Activated T-cell treated with anti-CD3 and anti-CD28 coated beads for 48 hours (primary cell): ENCODE measurements at places on chromosomes 1 and 21.
A peak's percentile ranks its signal among the peaks of the same experiment; 100 is the strongest.

DNA sequence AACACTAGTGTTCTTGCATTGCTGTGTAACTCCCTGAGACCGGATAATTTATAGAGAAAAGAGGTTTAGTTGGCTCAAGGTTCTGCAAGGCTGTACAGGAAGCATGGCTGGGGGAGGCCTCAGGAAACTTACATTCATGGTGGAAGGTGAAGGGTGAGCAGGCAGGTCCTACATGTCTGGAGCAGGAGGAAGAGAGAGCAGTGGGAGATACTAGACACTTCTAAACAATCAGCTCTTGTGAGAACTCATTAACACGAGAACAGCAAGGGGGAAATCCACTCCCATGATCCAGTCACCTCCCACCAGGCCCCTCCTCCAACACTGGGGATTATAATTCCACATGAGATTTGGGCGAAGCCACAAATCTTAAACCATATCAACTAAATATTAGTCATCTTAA is 30.1 kb downstream of the RNF2 start:
- DNase-seq, result no peak

GRCh38 chr1:179881642-179882252 is 338 bp upstream of the TOR1AIP1 start:
- DNase-seq, result no peak

DNA sequence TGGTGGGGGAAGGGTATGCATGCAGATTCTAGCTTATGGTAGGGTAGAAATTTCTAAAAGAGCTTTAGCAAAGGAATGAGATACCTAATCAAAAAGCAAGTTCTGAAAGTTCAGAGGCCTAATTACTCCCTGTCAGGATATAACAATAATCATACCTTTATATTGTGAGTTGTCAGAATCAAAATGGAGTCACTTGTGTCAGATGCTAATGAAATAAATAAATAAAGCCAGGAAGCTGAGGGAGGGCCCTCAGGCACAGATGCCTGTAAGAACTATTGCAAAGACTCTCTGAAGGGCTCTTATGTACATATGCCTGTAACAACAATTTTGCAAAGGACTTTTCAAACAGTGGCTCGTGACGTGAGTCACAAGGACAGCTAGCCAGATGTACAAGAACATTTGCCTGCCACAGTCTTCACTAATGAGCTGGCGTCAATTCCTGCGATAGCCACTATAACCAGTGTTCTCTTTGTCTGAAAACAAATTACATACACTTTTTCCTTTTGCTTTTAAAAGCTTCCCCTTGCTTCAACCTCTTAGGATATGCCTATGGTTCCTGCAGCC is 27.4 kb upstream of the DNASE2B start:
- DNase-seq, result no peak

GRCh38 chr1:225823811-225824261 is 13.9 kb downstream of the EPHX1 start:
- no peak for DNase-seq

DNA sequence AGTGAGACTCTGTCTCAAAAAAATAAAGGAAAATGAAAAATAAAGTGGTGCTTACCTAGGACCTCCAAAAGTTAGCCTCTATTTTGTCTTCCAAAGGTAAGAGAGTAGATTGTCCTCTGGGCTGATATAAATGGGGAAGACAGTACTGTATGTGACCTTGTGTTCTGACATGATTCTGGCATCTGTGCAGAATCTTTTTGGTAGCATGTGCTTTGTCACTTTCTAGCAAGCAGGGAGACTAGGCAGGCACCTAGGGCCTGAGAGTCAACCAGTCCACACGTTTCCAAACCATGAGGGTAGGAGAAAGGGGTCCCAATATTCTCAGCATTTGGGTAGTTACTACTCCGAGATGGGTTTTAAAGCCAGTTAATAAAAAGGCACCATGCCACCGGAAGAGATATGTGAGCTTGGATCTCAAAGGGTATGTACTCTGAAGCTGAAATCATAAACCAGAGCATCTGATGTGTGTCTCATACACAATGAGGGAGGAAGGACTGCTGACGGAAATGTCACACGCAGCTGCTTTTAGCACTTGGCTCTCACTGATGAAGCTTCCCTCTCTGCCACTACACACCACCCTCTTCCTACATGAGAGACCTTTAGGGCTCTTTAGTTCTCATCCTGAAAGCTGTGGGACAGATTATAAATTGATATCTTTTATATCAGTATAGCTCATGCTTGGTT is 27.0 kb upstream of the SLC16A1 start:
- no peak for DNase-seq

GRCh38 chr1:82013702-82014101 is 213.0 kb downstream of the ADGRL2 start:
- DNase-seq, result no peak

DNA sequence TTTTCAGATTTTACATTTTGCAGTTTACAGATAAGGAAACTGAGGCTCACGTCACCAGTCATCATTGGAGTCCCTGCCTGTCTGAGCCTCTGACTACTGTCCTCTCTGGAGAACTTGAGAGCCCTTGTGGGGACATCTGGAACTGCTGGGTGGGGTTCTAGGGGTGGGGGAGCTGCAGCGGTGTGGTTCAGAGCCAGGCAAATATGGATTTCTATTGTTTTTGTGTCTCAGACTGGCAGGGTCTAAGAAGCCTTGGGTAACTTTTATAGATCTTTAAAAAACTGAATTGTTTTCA is 46.9 kb downstream of the IER5 start:
- DNase-seq, result no peak

- no peak for DNase-seq
Measured at GRCh38 chr1:20061866-20062265, 8.1 kb upstream of the PLA2G5 start.

DNA sequence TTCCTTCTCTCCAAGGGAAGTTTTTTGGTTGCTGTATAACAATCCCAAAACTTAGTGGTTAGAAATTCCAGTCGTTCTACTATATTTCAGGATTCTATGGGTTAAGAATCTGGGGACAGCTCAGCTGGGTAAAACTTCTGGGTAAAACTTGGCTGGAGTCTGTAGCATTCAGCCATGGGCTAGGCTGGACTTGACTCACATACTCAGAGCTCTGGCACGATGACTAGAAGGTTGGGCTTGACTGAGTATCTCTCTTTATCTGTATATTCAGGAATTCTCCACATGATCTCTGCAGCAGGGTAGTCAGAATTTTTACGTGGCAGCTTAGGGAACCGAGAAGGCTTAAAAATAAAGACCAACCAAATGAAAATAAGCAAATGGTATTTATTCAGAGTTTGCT is 28.2 kb upstream of the HRNR start:
- no peak for DNase-seq

GRCh38 chr1:115828101-115829022 is 12.6 kb downstream of the NHLH2 start:
- no peak for DNase-seq

DNA sequence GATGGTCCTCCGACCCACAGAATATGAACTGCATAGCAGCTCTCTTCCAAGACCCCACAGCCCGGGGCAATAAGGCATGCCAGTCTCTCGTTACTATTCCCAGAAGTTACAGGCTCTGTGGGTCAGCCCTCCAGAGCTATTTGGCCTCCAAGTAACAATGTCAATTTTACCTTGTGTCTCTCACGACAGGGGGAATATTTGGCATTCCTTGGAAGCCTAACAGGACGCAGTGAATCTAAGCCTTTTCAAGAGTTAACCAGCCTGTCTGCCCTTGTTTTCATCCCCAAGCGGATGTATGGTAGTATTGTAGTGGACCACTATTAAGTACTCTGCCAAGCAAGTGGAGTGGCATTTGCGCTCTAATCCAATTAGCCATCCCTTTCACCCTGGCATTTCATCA is 24.4 kb upstream of the GNG4 start:
- DNase-seq, result no peak

DNA sequence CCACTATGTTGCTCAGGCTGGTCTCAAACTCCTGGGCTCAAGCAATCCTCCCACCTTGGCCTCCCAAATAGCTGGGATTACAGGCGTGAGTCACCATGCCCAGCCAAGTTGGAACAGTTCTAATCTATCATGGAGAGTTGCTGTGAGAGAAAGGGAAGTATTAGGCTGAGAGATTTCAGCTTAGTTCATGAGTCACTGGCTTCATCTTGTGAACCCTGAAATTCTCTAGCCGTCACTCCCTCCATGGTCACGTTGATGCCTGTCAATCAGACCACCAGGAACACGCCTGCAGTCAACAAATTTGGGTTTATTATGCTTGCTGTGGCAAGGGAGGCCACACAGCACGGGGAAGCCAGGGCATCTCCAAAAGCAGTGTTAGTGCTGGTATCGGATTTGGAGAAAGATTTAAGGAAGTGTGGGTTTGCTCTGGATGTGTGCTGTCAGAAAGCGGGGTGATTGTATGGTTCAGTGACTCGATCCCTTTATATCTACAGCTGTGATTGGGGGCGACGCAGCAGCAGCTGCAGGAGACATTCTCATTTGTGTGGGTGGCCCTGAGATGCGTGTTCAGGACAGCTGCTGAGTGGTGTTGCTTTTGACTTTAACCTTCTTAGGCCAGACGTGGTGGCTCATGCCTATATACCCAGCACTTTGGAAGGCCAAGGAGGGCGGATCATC is 18.7 kb downstream of the UQCRHL start:
- DNase-seq, result no peak

DNA sequence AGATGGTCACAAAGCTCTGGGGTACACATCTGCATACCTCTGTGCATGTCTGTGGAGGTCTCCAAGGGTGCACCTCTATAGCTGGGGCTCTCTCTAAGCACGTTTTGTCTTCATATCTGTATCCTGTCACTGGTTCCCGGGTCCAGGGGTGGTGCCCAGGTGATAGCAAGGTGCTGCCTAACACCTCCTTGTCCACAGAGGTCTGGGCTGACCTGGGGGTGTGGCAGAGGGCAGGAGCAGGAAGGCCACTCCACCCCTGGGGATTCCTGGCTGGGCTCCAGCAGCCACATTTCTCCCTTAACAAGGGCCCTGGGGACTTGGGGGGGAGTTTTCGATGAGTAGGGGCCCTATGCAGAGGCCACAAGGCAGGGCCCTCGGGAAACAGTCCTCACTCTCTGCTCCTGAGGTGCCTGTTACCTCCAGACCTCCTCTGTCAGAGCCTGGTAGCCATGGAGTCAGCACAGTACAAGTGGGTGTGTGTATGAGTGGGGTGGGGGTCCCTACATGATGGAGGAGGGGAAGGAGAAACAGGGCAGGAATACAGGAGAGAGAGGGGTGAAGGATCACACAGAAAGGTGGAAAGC is 7.0 kb upstream of the CDCP2 start:
- DNase-seq, result no peak

DNA sequence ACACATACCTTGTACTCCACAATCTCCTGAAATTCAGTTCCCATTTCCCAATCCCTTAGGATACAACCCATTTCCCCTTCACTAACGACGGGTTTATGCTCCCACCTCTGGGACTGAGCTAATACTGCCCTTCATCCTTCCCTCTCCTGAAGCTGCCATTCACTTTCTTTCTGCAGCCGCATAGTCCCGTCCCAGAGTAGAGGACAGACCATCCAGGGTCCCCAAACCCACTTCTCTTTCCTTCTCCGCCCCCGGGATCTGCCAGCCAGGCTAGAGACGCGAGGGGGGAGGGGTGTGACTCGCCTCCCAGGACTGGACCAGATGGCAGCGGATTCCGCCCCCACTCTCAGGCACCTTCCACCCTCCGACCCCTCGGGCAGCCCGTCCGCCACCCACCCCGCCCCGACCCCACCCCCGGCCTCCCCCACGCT is 679 bp downstream of the ABL2 start:
- DNase-seq, result peak; percentile 25

DNA sequence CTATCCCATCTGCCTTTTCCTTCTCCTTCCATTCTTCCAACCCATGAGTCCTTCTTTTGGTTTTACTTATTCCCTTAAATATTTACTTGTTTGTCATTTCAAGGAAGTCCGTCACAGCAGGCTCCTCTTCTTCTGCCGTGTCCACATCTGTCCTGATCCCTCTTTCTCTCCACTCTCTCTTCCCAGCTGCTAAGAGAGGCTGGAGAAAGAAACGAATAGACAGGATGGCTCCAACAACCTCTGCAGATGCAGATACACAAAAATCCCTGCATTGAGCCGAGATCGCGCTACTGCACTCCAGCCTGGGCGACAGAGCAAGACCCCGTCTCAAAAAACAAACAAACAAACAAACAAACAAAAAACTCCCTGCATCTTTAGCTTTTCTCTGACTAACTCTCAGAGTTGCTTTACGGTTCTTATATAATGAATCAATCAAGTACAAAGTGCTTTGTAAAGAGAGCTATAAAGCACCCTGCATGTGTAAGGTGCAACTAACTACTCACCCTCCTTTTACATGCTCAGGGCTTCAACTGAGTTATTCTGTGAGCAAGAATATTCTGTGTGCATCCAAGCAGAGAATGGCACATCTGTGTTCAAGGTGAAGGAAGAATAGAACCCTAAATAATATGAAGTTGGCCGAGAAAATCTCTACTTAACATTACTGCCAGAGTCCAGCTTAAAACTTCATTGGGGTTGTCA is 3.8 kb upstream of the SAMD13 start:
- DNase-seq, result no peak

- no peak for DNase-seq
Measured at GRCh38 chr1:65230731-65231481, 78.4 kb upstream of the DNAJC6 start.

DNA sequence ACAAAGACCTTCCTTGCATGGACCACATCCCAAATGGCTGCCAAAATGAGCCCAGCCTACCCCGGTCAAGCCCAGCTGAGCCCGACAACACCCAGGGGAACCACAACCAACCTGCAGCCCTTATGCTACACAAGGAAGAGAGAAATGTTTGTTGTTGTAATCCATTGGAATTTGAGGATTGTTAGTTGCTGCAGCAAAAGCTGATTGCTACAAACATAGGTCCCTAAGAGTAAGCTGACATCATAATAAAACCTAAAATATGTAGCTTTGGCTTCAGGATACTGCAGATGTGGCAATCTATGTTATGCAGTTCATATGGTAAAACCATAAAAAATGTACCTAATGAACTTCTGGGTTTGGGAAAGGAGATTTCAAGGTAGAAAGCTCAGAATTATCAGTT is 65.5 kb upstream of the DNAH14 start:
- DNase-seq, result no peak

GRCh38 chr1:34162852-34163766 is 1.9 kb downstream of the CSMD2 start:
- DNase-seq, result peak; percentile 40

GRCh38 chr1:8731162-8731561 is 86.3 kb downstream of the RERE start:
- DNase-seq, result no peak

DNA sequence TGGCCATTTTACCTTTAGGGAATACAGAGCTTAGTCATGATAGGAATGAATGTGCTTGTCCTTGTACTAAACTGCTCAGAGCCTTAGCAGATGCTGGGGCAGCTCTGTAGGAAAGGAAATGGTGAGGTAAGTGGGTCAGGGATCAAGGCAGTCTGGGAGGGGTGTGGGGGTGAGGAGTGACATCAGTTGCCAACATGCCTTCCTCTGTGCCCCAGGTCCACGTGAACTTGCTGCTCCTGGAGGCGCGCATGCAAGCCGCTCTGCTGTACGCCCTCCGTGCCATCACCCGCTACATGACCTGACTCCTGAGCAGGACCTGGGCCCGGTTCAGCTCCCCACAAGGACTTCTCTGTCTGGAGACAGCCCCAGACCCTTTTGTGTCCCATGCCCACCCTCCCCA is 21.2 kb downstream of the SESN2 start:
- DNase-seq, result no peak

GRCh38 chr1:44881011-44881632 is 38.1 kb upstream of the PTCH2 start:
- no peak for DNase-seq

- DNase-seq, result no peak
Measured at GRCh38 chr1:160710517-160711252, 937 bp downstream of the CD48 start.

- no peak for DNase-seq
Measured at GRCh38 chr1:224525411-224526040, 90.6 kb upstream of the CNIH3 start.
